Stimulated activated naive CD4-positive, alpha-beta T cell (primary cell): ENCODE measurements at places on chromosomes 5 and 9.

DNA sequence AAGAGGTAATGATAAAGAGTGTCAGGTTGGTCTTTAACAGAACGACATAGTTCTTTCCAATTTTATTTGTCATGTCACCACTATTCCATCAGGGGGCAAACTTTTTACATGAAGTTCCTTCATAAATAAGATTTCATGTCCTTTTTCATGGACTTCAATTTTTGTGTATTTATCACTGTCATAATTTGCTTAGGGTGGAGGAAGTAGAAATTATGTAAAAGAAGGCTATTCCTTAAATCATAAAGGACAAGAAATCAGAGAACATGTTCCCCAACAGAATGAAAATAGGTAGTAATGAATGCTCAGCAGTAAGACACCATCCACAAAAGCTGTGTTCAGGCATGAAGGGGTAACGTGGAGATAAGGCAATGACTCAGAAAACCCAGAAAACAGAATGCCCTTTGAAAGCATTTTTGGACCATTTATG, 72.7 kb downstream of the ZFAND5 start:
- DNase-seq, result no peak

DNA sequence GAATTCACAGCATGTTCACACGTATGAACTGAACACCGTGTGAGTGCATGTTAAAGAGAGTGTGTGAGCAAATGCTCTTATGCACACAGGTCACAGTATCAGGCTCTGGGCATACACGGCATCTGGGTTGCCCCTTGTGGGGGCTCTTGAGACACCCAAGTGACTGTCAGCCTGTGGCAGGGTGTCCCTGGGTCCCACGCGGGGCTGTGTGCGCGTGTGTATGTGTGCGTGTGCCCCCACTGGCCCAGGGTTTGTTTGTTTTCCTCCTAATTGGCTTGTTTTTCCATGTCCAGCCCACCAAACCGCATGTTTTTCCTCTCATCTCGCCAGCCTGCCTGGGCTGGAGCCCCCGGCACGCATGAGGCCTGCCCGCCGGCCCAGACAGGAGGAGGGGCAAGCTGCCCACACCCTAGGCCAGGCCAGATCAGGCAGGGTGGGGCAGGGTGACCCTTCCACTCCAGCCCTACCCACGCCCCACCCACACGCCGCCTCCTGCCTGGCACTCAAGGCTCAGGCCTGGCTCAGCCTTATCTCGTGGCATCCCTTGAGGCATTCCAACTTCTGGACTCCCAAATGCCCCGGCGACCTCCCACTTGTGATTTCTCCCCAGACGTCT, 28.8 kb downstream of the CNTFR start:
- DNase-seq, result no peak

GRCh38 chr5:65721050-65721719, 724 bp downstream of the SGTB start:
- DNase-seq, result no peak

- DNase-seq, result no peak
Measured at GRCh38 chr5:2674456-2674855, 77.0 kb downstream of the IRX2 start.
